Activated T-cell treated with anti-CD3 and anti-CD28 coated beads, Interleukin-2, amount 50 U/mL, for 4 hours (primary cell): ENCODE measurements at places on chromosomes 6 and 20. TPM values are rescaled to one million over a fixed set of nuclear protein-coding genes. Genes with fewer than 3 reads are reported as not detected.

The OR11A1 gene
- total RNA-seq = not detected

The NRM gene
- 10.2 TPM for total RNA-seq

The HMGN4 gene
- 63.4 TPM for total RNA-seq

The ALDH5A1 gene
- 11.2 TPM for total RNA-seq

The OR12D3 gene
- total RNA-seq = not detected

GRCh38 chr20:60802676-60803075 is 449.4 kb upstream of the CDH4 start:
- DNase-seq = no peak

DNA sequence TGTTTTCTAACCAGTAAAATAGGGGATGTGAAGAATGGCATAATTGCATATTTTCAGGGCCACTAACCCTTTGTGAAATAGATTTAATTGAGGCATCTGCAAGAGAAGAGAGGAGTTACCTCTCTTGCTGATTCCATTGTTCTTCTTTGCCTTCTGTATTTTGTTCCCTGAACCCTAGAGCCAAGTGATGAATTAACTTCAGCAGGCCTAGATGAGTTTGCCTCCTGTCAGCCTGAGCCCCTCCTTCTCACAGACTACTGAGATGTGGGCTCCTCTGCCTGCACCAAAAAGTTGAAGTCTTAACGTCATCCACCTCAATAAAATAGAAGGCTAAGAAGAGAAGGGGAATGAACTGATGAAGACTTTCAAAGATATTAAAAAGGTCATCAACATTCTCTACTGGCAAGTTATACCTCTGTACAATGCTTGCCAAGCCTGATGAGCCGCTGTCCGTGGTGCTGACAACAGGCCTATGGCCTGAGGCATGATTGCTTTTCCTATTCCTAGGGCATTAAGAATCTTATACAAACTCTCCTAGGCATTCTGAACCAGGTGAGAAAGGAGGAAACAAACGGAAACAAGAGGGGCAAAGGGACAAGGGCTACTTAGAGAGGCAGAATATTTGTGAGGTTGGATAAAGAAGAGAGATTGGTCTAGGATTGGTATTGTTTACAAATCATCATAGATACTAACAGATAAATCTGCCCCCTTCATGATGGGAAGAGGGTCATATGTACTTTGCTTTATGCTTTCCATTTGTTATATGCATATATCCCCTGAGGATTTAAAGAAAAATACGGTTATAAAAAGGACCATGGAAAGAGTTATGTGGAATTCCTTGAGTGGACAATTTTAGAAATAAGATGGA is 46.8 kb downstream of the CD24 start:
- DNase-seq = no peak

DNA sequence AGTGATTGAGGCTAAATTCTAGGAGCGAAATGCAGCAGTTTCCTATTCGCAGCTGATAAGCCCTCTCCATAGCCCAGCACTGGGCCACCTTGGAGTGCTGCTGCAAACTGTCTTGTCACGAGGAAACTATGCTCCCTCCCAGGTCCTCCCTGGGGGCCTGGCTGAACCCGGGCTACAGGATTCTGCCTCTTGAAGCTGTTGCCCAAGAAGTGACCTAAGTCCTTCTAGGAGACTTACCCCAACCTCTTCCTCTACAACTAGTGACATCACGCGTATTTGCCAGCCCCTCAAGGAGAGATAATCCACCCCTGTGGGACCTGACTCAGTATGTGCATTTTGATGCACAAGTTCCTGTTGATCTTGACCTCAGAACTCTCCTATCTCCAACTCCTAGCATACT is 26.5 kb upstream of the ZFAND3 start:
- DNase-seq = no peak

- no peak for DNase-seq
Observed at GRCh38 chr6:15378866-15379265, 133.0 kb downstream of the JARID2 start.

DNA sequence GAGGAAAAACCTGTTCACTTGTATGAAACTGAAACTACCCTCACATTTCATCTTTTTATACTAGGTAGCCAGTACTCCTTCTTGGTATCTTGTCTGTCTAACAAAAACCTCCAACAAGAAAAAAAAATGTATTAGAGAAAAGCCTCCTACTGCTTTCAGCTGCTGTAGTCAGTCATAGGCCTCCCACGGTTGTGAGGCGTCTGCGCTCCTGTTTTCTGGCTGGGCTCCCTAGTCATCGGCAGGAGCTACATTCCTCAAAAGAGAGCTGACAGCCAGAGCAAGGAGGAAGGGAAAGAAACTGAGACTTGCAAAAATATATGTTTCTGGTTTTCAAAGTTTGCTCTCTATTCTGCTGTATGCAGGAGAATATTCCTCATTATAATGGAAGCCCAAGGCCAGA is 517.0 kb downstream of the LMBRD1 start:
- DNase-seq = no peak

DNA sequence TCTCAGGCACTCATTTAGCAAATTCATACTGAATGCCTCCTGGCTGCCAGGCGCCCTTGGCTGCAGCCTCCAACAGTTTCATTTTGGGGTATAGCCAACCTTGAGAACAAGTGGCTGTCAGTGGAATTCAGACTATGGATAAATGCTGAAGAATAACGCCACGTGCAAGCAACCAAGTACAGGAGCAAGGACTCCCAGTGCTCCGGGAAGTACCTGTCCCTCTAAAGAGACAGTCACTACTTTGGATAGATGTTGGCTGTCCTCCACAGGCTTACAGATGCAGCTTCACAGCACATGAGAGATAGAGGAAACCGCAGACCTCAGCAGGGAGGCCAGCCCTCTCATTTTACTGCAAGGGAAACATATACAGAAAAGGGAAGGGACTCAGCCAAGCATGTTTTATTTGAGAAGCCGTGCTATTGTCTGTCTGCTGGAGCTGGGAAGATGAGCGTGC is 658.2 kb downstream of the PTPRT start:
- DNase-seq = no peak

- DNase-seq = no peak
Observed at GRCh38 chr6:142671791-142672190, 273.2 kb downstream of the HIVEP2 start.

DNA sequence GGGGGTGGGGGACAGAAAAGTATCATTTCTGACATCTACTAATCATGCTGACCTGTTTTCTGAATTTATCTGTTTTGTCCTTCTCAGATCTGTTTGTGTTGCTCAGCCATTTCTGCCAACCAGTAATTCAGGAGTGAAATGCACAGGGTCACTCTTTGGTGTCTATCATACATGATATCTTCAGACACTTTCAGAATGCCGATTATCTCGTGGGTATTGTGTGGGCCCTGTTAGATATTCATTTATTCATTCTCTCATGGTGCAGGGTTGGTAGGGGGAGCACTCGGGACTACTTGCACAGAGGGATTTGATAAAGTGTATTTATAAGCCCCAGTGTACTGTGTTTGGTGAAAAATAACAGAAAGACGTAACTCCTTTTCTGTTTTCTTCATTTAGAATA is 101.2 kb upstream of the CITED2 start:
- DNase-seq = no peak
